ENCODE measurements at places on chromosomes 11 and 22.

- DNase-seq: no peak
These were observed 1461.1 kb downstream of the BRD1 start for GRCh38 chr22:48366591-48366990.

DNA sequence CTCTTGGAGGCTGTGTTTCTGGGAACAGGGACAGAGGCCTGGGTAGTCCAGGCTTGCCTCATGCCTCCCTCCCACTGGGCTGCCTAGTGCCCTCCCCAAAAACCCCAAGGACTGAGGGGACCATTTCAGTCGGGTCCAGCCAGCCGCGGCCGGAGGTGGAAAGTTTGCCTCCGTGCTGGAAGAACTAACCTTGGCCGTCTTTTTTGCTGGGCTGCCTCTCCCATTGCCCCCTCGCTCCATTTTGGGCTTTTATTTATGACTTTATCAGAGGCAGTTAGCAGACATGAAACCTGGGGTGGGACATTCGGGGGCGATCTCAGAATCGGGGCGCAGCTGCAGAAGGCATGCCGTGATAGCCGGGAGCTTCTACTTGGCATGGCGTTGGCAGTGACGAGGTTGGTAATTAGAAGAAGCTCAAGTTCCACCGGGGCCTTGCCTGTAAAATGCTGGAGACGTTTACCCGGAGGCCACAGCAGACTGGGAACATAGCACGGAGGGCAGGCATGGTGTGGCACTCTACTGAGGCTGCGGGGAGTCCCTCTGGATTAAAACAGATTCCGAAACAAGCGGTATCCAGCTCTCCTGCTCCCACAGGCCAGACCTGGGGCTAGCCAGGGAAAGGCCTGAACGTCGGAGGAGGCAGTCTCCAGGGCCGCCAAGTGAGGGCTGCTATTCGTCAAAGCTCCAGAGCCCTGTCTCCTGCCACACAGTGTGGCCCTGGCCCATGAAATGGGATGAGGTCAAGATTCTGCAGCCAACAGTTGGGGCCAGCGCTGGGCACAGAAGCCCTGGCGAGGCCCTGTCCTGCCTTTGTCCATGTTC, 76.4 kb upstream of the PPARA start:
- DNase-seq: no peak

DNA sequence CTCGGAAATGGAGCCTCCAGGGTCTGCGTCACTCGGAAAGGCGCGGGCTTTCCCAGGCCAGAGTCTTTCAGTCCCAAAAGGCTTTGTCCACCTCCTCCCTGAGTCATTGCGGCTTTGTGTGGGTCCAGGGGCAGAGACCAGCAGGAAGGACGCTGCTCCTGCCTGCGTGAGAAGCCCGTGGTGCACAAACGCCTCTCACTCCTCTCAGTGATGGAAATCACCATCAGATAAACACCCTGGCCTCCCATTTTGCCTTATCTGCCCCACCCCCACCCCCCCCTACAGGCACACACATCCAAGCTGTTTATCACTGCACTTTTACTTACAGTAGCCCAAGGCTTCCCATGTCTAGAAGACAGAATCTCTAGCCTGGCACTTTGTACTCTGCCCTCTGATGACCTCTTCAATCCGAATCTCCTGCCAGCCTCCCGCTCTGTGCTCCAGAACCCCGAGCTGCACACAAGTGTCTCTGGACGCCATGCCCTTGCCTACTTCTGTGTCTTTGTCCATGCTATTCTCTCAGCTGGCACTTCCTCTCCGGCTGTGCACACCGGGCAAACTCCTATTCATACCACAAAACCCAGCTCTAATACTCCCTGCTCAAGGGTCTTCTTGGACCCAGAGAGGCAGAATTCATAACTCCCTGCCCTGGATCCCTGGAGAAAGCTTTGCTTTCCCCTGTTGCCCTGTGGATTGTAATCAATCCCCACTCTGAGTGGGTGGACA, 954.6 kb downstream of the TBC1D22A start:
- no peak for DNase-seq

DNA sequence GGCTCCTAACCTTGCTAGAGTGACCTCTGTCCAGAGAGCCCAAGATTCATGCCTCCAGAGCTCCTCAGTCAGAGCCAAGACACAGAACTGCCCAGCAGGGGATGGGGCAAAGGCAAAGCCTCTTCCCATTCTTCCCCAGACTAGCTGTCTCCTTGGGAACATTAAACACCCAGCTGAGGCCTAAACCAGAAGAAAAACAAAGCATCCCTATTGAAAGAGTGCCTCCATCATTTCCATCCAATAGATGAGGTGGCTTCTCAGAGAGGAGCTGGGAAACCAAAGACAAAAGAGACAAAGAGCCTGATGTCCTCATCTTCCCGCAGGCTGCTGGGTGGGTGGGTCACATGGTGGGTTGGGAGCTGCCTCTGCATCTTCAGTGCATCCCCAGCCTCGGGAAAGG, 37.4 kb downstream of the COMMD9 start:
- DNase-seq: no peak

DNA sequence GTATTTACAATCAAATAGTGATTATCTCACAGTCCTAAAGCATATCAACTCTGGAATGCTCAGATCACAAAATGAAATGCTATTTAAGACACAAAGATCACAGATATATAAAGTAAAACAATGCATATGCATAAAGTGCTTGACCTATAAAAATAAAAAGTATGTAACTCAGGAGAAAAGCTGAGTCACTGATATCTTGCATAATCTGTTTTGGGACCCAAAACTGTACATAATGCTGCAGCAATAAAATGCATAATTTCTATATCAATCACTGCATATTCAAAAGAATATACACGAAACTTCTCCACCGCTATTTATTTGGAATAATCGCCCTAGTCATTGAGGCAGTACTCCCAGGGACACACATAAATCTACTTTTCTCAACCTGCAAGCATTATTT, 34.9 kb upstream of the GRIA4 start:
- DNase-seq: no peak

DNA sequence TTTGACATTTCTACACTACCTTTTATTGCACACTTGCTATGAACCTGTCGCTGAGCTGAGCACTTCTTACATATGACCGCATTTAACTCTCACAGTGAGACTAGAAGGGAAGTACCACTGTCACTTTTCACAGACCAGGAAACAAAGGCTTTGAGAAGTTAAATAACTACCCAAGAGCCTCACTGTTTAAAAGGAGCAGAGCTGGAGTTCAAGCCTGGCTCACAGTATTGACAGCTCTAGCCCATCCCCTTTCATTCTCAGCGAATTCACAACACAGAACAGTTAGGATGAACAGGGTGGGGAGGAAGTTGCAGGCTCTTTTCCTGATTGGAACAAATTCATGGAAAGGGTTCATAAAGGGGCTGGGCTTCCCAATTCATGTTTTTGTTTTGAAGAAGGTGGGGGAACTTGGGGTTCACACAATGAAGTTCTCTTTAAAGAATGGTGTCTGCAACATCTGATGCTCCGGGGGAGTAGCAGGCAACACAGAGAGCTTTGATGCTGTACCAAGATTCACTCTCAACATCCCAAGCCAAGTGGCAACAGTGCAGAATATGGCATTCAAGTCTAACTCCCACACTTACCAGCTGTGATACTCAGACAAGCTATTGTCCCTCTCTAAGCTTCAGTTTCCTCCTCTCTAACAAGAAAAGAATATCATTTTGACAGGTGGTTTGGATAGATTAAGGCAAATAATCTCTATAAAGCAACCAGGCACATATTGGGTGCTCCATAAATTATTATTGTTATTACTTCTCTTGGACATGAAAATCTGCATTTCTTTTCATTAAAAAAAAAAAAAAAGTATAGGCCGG, 17.2 kb downstream of the SCGB1A1 start:
- no peak for DNase-seq

- DNase-seq: no peak
These were observed 7.5 kb downstream of the RASD2 start for GRCh38 chr22:35547987-35548721.

GRCh38 chr22:49913026-49913425, 5.2 kb downstream of the ALG12 start:
- DNase-seq: no peak

- DNase-seq: no peak
These were observed 64.7 kb downstream of the UVRAG start for GRCh38 chr11:75879737-75880136.

- DNase-seq: no peak
These were observed 4.7 kb downstream of the KLHDC7B start for GRCh38 chr22:50550395-50550794.

DNA sequence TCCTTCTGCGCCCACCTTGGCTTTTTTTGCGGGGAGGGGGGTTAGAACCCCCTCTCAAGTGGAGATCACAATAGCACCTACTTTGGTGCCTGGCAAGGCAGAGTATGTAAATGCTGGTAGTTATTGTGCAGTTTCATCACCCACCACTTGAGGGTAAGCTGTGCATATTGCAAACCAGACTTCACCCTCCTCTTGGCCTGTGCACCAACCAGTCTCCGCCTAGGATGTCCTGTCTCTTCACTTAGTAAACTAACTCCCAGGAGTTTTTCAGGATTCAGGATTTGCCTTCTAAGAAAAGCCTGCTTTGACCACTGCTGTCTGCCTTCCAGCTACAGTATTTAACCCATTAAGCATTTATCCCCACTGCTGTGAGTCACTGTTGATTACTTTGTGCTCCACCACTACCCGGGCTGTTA, 2.0 kb upstream of the UBXN1 start:
- DNase-seq: no peak

GRCh38 chr11:29676993-29677392, 339.8 kb downstream of the KCNA4 start:
- no peak for DNase-seq

- DNase-seq: no peak
These were observed 3.1 kb upstream of the BCR start for GRCh38 chr22:23177197-23177596.

GRCh38 chr11:117232911-117233409, 489 bp downstream of the RNF214 start:
- DNase-seq: no peak

GRCh38 chr11:86987679-86988078, 32.5 kb upstream of the FZD4 start:
- DNase-seq: no peak

DNA sequence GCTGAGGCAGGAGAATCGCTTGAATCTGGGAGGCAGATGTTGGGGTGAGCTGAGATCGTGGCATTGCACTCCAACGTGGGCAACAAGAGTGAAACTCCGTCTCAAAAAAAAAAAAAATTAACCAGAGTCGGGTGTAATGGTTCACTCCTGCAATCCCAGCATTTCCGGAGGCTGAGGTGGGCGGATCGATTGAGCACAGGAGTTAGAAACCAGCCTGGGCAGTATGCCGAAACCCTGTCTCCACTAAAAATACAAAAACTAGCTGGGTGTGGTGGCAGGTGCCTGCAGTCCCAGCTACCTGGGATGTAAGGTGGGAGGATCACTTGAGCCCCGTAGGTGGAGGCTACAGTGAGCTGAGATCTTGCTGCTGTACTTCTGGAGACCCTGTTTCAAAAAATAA, 1.5 kb downstream of the RANGAP1 start:
- no peak for DNase-seq

DNA sequence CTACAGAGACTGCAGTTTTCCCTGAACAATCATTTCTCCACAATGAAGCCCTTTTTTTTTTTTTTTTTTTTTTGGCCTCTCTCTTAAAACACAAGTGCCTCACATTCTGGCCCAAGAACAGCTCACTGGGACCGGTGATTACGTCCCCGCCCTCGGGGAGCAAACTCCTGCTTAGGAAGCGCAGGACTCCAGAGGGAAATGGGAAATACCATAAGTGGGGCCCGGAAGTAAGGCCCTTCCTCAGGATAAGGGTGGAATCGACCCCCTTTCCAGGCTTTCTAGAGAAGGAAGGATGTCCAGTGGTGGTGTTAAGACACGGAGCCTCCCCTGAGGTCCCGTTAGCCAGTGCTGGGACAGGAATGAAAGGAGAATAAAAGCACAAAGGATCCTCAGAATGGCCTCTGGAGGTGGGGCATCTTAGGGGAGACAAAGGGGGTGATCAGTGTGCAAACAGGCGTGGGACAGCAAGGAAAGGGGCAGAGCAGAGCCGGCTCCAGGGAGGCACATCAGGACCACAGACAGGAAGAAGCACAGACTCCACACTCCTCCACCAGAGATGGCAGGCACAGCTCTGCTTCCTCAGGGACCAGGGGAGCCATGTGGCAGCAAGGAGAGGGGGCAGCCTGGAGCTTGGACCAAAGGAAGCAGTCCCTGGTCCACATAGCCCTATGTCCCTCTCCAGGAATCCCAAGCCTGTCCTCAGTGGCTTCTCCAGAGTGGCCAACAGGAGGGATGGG, 61.3 kb downstream of the CHST1 start:
- no peak for DNase-seq

DNA sequence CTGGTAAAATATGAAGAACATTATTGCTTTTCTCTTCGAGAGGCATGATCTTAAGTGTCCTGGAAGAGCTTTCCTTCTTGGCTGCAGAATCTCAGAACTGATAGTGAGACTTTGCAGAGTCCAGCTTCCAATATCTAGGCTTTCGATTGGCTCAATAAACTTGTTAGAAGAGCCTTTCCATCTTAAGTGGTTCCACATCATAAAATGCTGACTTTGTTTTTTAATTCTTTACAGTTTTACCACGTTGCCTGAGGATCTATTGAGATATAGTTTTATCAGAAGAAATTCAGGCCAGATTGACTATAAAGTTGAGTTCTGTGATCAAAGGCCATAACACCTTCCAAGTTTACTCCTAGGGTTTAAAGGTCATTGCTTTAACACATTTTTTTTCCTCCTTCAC, 15.6 kb upstream of the DNAJB7 start:
- no peak for DNase-seq

DNA sequence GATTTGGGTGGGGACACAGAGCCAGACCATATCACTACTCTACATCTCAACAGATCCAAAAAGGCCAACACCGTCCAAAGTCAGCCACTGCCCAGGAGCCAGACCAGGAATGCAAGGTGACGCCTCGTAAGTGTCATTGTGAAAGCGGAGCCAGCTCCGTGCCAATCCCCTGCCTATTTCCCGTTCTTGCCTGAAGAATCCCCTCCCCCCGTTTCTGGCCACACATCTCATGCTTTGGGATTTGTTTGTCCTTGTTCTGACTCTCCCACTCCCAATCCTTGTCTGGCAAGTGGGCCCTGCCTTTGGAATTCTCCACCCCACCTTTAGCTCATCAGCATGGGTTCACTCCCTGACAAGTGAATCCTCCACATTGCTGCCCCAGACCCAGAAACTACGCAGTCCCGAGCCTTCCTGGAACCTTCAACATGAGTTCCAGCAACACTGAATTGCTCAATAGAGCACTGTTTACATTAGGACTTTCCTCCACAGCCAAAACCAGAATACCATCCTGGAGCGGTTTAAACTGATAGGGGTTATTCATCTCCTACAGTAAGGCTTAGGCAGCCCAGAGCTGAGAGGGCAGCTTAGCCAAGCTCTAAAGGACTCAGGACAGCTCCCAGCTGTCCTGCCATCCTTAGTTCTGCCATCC, 6.0 kb upstream of the SLC35C1 start:
- DNase-seq: no peak

DNA sequence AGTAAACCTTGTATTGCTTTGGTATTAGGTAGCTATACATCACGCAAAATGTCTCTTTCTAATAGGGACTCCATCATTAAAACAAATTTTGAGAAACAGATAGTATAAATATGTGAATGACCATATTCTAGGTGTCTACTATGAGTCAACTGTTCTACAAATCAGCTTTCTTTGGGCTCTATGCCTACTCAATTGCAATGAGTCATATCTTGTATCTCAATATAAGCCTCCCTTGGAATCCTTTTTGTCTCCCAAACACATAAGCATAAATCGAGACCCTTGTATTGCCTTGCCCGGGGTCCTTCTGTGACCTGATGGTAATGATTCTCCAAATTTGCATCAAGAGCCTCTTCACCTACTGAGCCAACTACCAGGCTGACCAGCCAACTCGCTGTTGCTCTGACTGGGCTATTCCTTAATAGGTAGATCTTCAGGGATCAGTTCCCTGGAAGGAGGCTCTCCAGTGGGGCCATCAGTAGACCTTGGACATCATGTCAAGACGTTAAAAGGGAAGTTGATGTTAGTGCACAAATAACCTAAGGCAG, 22.2 kb downstream of the BLID start:
- DNase-seq: no peak
